Stimulated activated CD8-positive, alpha-beta memory T cell treated with anti-CD3 and anti-CD28 coated beads, Interleukin-7, amount 100 ng/mL, for 1 hour (primary cell): ENCODE measurements at places on chromosomes 12 and 14.
A peak's percentile ranks its signal among the peaks of the same experiment; 100 is the strongest.

DNA sequence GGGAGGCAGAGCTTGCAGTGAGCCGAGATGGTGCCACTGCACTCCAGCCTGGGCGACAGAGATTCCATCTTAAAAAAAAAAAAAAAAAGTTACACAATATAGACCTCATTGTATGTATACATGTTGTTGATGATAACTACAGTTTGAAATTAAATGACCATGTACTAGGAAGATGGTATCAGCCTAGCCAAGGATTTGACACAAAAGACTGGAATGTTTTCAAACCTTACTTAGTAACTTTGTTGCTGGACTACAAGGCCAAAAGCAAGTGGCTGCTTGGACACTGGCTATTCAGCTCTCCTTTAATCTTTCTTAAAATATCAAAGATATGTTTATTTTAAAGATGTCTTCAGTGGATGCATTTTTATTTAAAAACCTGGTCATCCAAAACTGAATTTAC, 18.9 kb upstream of the NUDT4 start:
- no peak for DNase-seq

DNA sequence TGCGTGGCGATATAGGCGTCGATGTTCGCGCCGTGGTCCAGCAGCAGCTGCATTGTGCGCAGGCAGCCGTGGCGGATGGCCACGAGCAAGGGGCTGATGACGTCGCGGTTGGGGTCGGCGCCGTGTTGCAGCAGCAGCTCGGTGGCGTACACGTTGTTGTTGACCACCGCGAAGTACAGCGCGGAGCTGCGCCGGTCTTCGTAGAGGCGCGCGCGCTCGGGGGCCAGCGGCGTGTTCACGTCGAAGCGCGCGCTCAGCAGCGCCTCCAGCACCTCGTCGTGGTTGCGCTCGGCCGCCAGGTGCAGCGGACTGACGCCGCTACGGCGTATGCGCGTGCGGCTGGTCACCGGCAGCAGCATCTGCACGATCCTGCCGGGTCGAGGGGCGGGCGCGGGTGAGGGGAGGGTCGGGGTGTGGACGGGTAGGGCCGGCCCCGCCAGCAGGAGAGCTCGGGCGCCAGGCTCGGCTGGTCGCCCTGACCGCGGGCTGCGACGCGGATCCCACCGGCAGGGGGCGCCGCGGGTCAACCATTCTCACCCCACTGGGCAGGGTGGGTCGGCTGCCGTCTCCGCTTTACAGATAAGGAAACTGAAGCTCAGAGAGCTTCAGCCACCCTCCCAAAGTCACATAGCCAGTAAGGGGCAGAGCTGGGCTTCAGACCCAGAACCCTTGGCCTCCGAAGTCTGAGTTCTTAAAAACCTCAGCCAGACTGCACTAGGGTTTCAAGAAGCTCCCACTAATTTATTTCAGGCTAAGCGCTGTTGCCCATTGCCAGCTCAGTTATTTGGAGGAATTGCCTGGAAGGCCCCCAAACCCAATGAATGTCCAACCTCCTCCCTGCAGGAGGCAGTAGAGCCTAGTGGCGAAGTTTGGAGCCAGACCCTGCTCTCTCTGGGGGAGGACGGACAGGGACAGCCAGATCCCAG, 12.4 kb downstream of the FAM181A start:
- peak; percentile 83 for DNase-seq

GRCh38 chr12:95184121-95184520, 33.1 kb downstream of the FGD6 start:
- no peak for DNase-seq

DNA sequence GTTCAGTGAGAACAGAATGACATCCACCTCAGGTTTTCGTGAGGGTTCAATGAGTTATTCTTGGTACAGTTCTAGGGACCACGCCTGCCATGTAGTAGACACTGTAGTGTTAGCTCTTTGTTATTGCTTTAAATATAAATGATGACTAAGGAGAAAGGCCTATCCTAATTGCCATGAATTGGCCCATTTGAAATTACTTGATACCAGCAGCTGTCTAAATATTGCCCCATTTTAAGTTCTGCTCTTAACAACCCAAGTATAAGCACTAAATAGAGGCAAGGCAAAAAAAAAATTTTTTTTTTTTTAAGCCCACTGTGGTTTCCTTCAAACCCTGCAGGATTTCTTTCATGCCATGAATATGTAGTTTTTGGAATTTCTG, 84.5 kb downstream of the BORCS5 start:
- no peak for DNase-seq

GRCh38 chr14:106268013-106268727, 741.8 kb downstream of the TMEM121 start:
- peak; percentile 58 for DNase-seq

GRCh38 chr14:55805250-55805649, 225.2 kb downstream of the KTN1 start:
- DNase-seq: no peak

DNA sequence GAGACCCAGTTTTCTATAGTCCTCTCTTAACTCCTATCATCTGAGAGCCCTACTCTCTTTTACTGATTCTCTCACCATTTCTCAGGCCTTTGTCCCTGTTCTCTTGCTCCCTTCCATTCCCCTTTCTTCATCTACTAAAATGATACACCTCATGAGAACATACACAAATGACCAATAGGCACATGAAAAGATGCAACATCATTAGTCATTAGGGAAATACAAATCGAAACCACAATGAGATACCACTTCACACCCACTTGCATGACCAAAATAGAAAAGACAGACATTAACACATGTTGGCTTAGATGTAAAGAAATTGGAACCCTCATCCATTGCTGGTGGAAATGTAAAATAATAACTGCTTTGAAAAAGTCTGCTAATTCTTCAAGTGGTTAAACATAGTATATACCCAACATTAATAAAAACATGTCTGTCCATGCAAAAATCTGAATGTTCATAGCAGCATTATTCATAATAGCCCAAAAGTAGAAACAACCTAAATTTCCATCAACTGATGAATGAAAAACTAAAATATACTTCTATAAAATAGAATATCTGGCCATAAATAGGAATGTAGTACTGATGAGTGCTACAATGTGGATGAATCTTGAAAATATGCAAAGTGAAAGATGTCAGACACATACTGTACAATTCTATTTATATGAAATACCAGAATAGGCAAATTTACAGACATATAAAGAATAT, 66.0 kb downstream of the DENND5B start:
- DNase-seq: no peak

- DNase-seq: no peak
Observed at GRCh38 chr12:77767756-77768343, 62.8 kb upstream of the NAV3 start.

- no peak for DNase-seq
Observed at GRCh38 chr14:95091581-95091980, 65.7 kb downstream of the DICER1 start.

DNA sequence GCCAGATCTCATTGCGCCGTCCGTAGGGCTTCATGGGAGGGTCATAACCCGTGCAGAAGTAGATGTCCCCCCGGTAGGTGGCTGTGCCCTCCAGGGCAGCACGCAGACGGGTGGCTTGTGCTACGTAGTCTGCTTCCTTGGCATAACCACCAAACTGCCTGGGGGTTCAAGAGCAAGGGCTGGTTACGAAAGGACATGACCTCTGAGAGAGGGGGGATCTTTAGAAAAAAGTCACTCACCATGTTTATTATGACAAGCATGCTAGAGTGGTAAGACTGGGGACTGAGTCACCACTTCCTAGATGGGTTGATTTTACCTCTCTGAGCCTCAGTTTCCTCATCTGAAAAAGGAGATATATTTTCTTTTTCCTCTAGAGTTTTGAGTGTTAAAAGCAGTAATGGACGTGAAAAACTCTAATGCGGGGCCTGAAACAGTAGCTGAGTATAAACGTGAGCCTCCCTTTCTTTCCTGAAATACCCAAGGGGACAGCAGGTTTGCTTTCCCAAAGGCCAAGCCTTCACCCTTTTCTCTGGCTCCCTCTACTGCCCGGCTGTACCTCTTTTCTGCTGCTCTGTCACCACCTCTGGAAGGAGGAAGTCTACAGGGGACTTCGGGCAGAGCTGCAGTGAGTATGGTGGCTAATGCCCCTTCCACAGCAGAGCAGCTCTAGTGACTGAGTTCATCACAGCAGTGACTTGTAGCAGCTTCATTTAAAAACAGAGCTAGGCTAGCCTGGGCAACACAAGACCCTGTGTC, 23.5 kb upstream of the GPRC5D start:
- DNase-seq: no peak

GRCh38 chr14:34872822-34873588, 2.2 kb downstream of the BAZ1A start:
- DNase-seq: no peak

DNA sequence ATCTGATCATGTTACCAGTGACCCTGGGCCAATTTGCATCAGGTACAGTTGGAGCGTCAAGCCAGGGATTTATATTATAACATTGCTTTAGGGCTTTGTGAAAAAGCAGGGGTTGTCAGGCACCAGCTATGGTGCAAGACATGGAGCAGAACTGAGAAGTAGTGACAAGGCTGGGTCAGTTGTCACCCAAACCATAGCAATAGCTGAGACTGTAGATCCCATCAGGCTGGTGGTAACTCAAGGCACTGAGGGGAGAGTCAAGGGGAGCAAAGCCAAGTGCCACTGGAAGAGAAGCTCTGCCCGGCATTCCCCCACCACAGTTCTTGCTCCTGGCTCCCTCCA, 16.9 kb downstream of the BCL2L14 start:
- DNase-seq: no peak

- DNase-seq: no peak
Observed at GRCh38 chr14:24941719-24942118, 108.2 kb downstream of the STXBP6 start.

DNA sequence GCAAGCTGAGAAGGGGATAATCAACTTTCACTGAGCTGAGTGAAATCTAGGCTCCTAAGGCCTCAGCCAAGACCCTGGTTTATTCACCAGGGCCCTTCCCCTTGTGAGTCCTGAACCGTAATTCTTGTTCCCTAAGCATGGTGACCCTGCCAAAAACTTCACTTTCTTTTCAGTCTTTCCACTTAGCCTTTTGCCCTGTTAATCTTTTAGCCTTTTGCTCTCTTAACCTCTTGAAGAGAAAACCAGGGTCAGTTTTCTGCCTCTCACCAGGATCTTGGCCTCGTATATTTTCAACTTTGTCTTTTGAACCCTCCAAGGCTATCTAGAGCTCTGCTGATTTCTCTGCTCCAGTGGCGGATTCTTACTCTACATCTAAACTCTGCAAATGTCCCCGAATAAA, 191.0 kb downstream of the PELI2 start:
- no peak for DNase-seq

GRCh38 chr12:19675361-19675760, 236.1 kb downstream of the AEBP2 start:
- no peak for DNase-seq

- DNase-seq: no peak
Observed at GRCh38 chr14:54502602-54503001, 7.1 kb upstream of the CGRRF1 start.

GRCh38 chr12:105026411-105026810, 40.3 kb downstream of the NOPCHAP1 start:
- no peak for DNase-seq

DNA sequence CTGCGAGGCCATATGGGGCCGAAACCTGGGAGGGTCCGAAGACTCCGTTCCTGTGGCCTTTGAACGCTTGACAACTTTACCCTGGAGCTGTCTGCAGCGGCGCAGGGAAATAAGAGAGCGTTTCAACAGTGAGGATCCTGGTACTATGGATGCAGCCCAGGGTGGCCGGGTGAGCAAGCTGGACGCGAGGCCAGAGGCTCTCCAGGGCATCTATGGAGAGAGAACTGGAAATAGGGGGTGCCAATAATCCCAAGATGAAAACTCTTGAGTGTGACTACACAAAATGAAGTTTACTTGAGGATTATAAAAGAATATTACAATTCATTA, 1.1 kb upstream of the ABCC9 start:
- DNase-seq: no peak

DNA sequence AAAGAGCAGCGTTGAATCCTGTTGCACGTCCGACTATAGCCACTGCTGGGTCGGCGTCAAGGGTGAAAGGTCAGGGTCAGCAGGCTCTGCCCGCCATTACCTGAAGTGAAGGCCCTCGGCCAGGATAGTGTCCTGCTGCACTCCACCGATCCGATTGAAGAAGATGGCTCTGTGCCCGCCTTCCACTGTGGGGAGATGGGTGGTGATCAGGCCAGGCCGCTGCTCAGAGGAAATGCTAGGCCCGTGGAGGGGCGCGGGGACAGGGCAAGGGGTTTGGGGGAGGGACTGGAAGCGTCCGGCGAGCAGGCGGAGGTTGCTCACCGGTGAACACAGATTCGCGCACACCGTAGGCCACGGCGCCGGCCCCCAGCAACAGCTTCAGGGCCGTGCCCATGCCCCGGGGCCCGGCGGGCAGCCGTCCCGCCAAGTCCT, 352 bp downstream of the PHB2 start:
- no peak for DNase-seq

- no peak for DNase-seq
Observed at GRCh38 chr12:19674437-19674836, 235.1 kb downstream of the AEBP2 start.

- no peak for DNase-seq
Observed at GRCh38 chr12:64749461-64750200, 9.6 kb downstream of the GNS start.

DNA sequence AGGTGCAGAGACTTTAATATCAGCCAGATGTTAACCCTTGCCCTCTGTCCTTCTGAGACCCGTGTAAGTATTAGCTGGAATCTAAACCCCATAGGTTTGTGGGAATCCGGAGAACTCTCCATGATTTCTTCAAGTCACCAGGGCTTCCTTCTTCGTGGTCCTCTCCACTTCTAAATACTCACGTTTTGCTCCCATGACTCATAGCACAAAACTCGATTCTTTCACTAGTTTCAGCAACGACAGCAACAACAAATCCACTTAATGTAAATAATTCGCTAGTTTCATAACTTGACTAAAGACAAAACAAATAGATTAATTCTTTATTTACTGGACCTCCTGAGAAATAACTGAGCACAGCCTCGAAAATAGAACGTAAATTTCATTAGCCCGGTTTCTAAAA, 4.4 kb upstream of the CLEC2A start:
- no peak for DNase-seq

GRCh38 chr14:50602035-50602434, 42.1 kb downstream of the ATL1 start:
- DNase-seq: no peak

GRCh38 chr12:119593578-119594398, at the start of gene TMEM233:
Gene TMEM233 (plus strand): TSS chr12:119593774. CDS start chr12:119593849, 75 bp downstream.
- DNase-seq: no peak

- DNase-seq: no peak
Observed at GRCh38 chr12:109481863-109482262, 4.4 kb downstream of the UBE3B start.

DNA sequence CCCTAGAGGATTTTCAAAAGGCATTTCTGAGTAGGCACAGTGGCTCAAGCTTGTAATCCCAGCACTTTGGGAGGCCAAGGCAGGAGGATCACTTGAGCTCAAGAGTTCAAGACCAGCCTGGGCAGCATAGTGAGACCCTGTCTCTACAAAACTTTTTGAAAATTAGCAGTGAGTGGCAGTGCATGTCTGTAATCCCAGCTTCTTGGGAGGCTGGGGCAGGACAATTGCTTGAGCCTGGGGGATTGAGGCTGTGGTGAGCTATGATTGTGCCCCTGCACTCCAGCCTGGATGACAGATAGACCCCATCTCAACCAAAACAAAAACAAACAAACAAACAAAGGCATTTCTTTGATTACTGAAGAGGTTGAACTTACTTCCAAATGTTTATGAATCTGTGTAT, 201.4 kb downstream of the KIF26A start:
- DNase-seq: no peak

GRCh38 chr14:25759920-25760655, 710.1 kb upstream of the STXBP6 start:
- no peak for DNase-seq

- DNase-seq: no peak
Observed at GRCh38 chr14:34181338-34181737, 230.5 kb upstream of the EGLN3 start.
